Neural crest cell (in vitro differentiated cells): ENCODE measurements at places on chromosomes 7 and 10.

- no peak for DNase-seq
These were observed 79.3 kb upstream of the PDZD8 start for GRCh38 chr10:117454502-117454901.

- DNase-seq: no peak
These were observed 287.0 kb downstream of the ZEB1 start for GRCh38 chr10:31605861-31606525.

DNA sequence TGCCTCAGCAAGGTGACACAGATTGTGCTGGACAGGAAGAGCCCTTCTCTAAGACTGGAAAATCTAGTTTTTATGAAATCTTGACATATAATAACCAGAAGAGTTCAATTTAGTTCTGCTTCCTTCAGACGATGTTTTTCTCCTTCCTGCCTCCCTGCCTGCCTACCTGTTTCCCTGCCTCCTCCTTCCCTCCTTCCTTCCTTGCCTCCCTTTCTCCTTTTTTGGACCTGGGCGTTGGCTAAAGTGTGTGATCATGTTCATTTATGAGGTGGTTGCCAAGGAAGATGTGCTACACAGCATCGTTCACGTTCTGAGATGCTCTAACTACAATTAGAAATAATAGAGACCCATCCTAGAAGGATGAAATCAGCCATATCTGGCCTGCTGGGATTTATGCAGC, 224.6 kb downstream of the PHTF2 start:
- DNase-seq: no peak

- no peak for DNase-seq
These were observed 145.1 kb downstream of the PLXDC2 start for GRCh38 chr10:19961076-19962053.

- peak; percentile 61 for DNase-seq
These were observed 439 bp upstream of the EMX2 start for GRCh38 chr10:117541909-117542705.

DNA sequence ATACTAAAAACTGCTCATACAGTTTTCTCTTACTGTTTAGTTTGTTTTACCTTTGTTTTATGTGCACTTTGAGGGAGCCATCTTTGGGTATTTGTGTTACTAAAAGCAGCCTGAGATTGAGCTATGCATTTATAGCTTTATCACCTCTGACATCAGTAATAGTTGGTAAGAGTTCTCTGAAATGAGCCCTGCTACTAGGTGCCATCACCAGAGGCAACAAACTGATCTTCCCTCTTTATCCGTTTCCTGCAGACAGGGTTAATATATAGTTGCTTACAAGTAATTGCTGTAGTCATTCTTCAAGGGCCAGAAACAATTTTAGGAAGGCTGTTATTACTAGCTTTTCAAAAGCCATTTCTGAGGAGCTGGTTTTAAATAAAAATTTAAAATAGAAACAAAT, 49.1 kb downstream of the KIF20B start:
- DNase-seq: no peak

- DNase-seq: no peak
These were observed 37.0 kb upstream of the LRRC17 start for GRCh38 chr7:102875700-102876295.

GRCh38 chr10:16612115-16612980, 90.7 kb upstream of the C1QL3 start:
- peak; percentile 32 for DNase-seq

GRCh38 chr7:29140873-29141468, 5.4 kb downstream of the CPVL start:
- DNase-seq: no peak
